Activated naive CD4-positive, alpha-beta T cell treated with anti-CD3 and anti-CD28 coated beads for 36 hours (primary cell): ENCODE measurements at places on chromosomes 5 and 9.

DNA sequence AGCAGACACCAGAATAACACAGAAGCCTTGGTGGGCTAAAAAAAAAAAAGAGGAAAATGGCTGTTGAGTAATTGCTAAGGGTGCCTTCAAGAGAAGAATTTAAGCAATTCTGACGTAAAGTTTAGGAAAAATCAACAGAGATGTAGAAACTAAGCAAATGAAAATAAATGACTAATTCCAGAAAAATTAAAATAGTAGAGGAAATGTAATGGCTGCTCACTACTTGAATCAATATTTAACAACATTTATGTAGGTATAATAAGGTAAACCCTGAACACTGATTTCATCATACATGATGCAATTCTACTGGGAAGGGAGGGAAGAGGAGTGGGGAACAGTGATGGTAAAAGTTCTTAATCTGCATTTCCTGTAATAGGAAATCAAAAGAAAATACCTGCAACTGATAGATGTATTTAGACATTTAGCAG, 41.4 kb downstream of the PUM3 start:
- DNase-seq, result no peak

DNA sequence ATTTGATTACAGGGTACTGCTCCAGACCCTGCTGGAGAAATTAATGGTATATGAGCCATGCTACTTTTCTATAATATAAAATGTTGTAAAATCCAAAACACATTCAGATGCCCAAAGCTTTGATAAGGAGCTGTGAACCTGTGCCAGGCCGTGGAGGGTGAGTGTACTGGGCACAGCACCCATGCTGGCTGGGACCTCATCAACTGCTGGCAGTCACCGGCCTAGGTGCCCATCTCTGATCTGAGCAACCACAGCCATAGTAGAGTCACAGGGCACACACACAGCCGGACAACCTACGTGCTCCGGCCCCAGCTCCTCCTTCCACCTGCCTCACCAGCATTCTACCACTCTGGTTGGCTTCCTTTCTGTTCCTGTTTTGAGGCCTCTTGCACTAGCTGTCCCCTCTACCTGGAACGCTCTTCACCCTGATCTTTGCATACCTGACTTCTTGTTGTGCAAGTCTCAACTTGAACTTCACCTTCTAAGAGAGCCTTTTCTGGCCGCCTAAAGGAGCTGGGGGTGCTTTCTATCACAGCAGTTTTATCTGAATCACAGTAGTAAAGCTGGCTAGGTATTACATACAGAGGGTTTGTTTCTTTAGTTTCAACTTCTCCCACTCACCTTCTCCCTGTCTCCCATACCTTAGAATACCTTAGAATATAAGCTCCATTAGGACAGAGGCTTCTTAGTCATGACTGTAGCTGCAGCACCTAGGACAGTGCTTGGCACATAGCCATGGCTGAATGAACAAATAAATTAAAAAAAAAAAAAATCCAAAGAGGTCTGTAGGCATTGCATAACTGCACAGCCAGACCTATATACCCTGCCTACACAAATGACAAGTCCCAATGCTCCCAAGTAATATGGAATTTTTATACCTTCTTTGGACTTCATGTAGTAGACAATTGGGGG, 51.7 kb downstream of the MED27 start:
- DNase-seq, result no peak

GRCh38 chr5:138983984-138984383, 108.8 kb upstream of the LRRTM2 start:
- no peak for DNase-seq

GRCh38 chr5:81895307-81895706, 76.5 kb upstream of the ATG10 start:
- DNase-seq, result no peak

GRCh38 chr9:78001946-78002731, 29.5 kb downstream of the GNAQ start:
- DNase-seq, result no peak

DNA sequence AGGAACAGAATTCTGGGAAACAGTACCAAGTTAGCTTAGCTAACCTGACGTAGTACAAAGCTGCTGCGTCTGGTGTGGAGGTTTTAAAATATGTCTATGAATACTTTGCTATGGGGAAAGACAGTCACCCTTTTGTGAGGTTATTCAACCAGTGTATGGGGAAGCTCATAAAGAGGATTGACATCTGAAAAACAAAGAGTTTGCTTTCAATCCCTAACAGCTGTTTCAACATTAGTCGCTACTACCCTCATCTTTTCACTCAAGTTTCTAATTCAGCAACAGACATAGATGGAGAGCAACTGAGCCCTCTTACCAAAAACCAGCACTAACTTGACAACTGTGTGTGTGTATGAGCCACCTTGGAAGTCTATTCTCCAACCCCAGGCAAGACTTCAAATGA, 7.8 kb upstream of the MSANTD3 start:
- no peak for DNase-seq

DNA sequence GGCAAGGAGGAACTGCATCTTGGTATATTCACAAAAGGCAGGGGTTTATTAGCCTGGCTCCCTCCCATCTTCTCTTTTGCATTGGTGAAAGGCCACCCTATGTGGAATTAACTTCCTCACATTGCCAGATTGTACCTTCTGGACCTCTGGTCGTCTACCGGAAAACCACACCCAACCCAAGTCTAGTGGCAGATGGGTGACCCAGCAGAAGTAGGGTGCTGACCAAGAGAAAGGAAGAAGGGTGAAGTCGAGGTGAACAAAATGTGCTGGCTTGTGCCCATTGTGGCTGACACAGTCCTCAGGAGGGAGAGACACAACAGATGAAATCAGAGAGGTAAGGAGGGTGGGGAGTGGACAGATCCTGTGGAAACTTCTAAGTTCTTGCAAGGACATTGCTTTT, 39.8 kb upstream of the DAP start:
- DNase-seq, result no peak

DNA sequence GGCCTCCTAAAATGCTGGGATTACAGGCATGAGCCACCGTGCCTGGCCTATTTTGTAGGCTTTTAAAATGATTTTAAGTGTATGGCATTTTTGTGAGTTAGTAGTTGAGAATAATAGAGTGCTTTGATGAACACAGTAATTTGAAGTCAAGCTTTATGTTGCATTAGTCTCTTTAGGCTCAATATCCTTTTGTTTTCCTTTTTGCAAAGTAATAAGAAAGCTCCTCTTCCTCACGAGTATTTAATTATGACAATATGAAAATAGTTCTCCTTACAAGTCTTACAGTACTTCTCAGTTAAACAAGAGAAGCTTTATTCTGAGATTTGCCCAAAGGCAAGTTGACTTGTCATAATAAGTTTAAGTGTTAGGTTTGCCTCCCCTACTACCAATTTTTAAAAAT, 69.0 kb downstream of the TJP2 start:
- DNase-seq, result no peak

- no peak for DNase-seq
These were observed 94.3 kb upstream of the NIPAL4 start for GRCh38 chr5:157365732-157366131.

DNA sequence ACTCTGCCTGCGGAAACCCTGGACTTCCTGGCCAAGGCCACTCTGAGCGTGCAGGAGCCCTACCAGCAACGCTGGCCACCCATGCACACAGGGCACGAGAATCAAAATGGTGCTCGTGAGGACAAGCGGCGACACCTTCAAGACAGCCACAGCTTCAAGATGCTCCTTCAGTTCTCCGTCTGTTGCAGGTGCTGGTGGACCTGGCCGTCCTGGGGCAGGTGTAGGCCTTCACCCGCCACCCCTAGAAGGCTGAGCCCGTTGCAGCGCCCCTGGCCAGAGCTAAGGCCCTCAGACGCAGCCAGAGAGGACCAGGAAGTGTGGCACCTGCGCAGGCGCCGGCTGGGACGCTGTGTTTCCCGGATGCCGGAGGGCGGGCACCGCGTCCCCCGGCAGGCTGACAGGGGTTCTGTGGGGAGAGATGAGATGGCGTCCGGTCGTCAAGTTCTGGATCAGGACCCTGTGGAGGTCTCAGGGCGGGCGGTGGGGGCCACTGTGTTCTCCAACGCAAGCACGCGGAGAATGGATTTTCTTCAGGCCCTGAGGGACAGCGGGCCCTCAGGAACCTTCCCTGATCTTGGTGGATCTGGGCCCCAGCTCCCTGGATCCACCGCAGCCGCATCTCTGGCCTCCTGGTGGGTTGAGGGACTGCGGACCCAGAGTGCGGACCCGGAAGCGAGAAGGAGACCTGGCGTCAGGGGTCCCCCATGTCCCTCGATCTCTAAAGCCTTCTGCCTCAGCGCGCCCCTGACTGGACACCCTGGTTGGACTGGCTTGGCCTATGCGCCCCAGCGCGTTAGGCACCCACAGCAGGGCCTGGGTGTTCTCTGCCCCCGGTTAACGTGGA, 1770.8 kb upstream of the CDH9 start:
- no peak for DNase-seq

- no peak for DNase-seq
These were observed 2.7 kb downstream of the FBXW11 start for GRCh38 chr5:172003746-172004145.

- no peak for DNase-seq
These were observed 61.3 kb upstream of the MTAP start for GRCh38 chr9:21741151-21741550.

GRCh38 chr5:69364850-69365249, 4.5 kb downstream of the AK6 start:
- no peak for DNase-seq
